ENCODE measurements at places on chromosomes 12 and 14.

DNA sequence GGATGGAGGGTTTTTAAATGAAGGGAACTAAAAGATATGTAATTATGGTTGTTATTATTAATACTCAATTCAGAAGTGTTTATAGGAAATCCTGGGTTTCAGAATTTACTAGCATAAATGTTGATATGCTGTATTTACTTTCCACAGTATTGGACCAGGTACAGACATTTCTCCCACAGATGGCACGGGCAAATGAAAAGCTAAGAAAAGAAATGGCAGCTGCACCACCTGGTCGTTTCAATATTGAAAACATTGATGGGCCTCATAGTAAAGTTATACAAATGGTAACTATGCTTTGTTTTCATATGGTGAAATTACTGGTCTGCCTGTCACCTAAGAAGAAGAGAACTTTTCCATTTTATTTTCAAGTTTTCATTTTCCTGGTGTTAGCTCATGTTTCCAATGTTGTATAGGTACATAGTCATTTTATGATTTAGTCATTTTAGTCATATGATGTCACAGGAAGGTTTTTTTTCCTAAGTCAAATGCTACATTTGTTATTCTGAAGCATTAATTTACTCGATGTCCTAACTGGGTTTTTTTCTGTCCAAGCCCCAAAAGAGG lies 5.5 kb downstream of the NOPCHAP1 start:
- H3K36me3 ChIP-seq: no peaks in the 10 kb centered on the region
- H3K27ac ChIP-seq: no peak overlapping the region
- H3K27me3 ChIP-seq: no peaks in the 10 kb centered on the region
- H3K4me3 ChIP-seq: no peak overlapping the region

DNA sequence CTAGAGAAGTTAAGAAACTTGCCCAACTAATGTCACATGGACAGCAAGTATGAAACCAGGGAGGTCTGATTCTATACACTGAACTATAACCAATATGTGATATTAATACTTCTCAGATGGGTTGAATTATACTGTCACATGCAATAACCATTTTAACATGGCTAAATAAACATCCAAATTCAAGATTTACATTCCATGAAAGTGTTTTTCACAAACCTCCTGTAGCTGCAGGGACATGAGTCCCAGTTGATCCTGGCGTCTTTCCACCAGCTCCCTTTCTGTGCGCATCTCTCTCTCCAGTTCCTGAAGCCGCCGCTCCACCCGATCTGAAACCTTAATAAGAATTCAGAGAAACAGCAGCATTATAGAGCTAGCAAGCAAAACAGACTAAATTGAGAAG lies 79.0 kb downstream of the CEP128 start:
- no peaks in the 10 kb centered on the region for H3K4me1 ChIP-seq
- H3K36me3 ChIP-seq: no peaks in the 10 kb centered on the region
- no peak overlapping the region for H3K27ac ChIP-seq
- H3K4me3 ChIP-seq: no peak overlapping the region
- H3K27me3 ChIP-seq: no peaks in the 10 kb centered on the region
- DNase-seq: no peak

- H3K4me1 ChIP-seq: peaks cover 11% of the 10 kb centered on the region
- H3K27ac ChIP-seq: peak overlapping the region; percentile 51
- H3K4me3 ChIP-seq: no peak overlapping the region
- DNase-seq: no peak
- H3K36me3 ChIP-seq: no peaks in the 10 kb centered on the region
- H3K27me3 ChIP-seq: no peaks in the 10 kb centered on the region
Measured at GRCh38 chr12:124675881-124676713, 108.7 kb upstream of the NCOR2 start.

GRCh38 chr12:51819736-51820525 lies 28.6 kb downstream of the FIGNL2 start:
- H3K4me1 ChIP-seq: no peaks in the 10 kb centered on the region
- peak; percentile 63 for DNase-seq
- no peaks in the 10 kb centered on the region for H3K36me3 ChIP-seq
- H3K4me3 ChIP-seq: peak overlapping the region; percentile 46

DNA sequence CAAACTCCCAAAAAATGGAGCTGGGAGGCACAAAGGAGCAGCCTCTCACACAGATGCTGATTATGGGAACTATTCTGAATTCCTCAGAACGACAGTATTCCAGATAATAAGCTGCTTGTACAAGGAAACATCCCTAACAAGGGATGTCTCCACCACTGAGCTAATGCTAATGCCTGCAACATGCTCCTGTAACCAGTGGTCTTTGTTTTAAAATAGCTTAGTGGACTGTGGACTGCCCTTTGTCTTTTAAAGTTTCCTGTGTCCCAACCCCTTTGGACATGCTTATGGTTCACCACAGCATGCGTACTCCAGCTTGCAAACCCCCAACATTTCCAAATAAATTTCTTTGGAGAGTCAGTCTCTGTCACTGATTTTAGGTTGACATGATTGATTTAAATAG lies 16.4 kb upstream of the PITPNM2 start:
- no peak overlapping the region for H3K27ac ChIP-seq
- no peaks in the 10 kb centered on the region for H3K36me3 ChIP-seq
- H3K4me3 ChIP-seq: no peak overlapping the region
- no peaks in the 10 kb centered on the region for H3K27me3 ChIP-seq

DNA sequence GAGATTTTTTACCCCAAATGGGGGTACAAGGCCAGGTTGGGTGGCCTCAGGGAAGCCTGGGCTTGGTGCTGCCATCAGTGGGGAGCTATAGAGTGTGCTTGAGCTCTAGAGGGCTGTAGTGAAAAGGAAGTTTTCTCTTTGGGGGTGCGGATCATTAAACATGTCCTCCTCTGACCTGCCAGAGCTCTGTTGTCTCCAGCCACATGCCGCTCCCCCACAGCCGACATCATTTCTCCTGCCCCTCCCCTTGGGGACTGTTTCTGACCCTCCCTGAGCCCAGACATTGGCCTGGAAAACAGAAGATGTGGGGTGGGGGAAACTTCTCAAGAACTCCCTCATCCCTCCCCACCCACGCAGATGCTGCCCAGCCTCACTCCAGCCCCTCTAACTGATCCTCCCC lies 25.3 kb downstream of the DTX1 start:
- no peak overlapping the region for H3K27ac ChIP-seq
- H3K27me3 ChIP-seq: peaks cover 3% of the 10 kb centered on the region
- no peaks in the 10 kb centered on the region for H3K4me1 ChIP-seq
- H3K4me3 ChIP-seq: no peak overlapping the region
- DNase-seq: no peak

DNA sequence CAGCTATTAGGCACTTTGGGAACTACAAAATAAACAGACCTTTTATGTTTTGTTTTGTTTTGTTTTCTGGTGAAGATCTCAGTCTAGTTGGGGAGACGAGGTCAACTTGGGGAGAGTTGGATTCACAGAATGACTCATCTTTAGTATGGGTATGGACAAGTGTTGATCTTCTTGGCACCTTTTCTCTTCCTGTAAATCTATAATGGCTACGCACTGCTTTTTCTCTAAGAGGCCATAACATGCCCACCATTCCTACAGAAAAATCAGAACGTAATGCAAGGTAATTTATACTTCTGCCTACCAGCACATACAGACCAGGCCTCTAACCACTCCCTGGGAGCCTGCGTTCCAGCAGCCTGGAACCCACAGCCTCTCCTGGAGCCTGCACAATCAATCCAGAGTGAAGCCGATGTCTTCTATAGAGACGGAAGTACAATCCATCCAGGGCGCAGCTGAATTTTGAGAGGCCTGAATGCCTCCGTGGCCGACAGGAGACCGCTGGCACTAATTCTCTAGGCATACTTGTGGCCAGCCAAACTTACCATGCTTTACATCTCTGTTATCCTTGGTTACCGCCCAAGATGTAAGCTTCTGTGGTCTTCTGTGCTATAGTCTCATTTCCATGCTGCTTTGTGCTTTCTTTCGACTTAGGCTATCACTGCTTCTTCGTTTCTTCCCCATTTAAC lies 717 bp downstream of the PPHLN1 start:
- no peak for DNase-seq
- H3K27ac ChIP-seq: peak overlapping the region; percentile 83
- peak overlapping the region; percentile 51 for H3K4me3 ChIP-seq
- H3K4me1 ChIP-seq: peaks cover 8% of the 10 kb centered on the region

- no peak overlapping the region for H3K27ac ChIP-seq
- no peaks in the 10 kb centered on the region for H3K27me3 ChIP-seq
- peaks cover 2% of the 10 kb centered on the region for H3K4me1 ChIP-seq
Measured at GRCh38 chr14:51544471-51544870, 107.2 kb upstream of the FRMD6 start.

DNA sequence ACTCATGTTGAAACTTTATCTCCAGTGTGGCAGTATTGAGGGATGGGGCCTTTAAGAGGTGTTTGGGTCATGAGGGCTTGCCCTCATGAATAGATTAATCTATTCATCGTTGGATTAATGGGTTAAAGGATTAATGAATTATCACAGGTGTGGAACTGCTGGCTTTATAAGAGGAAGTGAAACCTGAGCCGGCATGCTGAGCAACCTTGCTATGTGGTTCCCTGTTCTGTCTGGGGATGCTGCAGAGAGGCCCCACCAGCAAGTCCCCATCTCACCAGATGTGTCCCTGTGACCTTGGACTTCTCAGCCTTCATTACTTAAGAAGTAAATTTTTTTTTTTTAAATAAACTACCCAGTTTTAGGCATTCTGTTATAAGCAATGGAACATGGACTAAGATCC lies 109.6 kb downstream of the DYRK2 start:
- H3K4me1 ChIP-seq: no peaks in the 10 kb centered on the region
- DNase-seq: no peak
- H3K36me3 ChIP-seq: no peaks in the 10 kb centered on the region
- no peak overlapping the region for H3K4me3 ChIP-seq

- no peaks in the 10 kb centered on the region for H3K27me3 ChIP-seq
- peak; percentile 61 for DNase-seq
- H3K27ac ChIP-seq: no peak overlapping the region
- no peaks in the 10 kb centered on the region for H3K4me1 ChIP-seq
- no peaks in the 10 kb centered on the region for H3K36me3 ChIP-seq
Measured at GRCh38 chr12:38921025-38921677, 15.8 kb upstream of the CPNE8 start.

- no peaks in the 10 kb centered on the region for H3K36me3 ChIP-seq
- no peaks in the 10 kb centered on the region for H3K27me3 ChIP-seq
- H3K4me3 ChIP-seq: no peak overlapping the region
- peak overlapping the region; percentile 41 for H3K27ac ChIP-seq
- no peak for DNase-seq
- H3K4me1 ChIP-seq: peaks cover 5% of the 10 kb centered on the region
Measured at GRCh38 chr14:68639758-68640574, 152.9 kb downstream of the ZFP36L1 start.

GRCh38 chr14:47715330-47715729 lies 39.9 kb upstream of the MDGA2 start:
- no peaks in the 10 kb centered on the region for H3K4me1 ChIP-seq
- H3K36me3 ChIP-seq: no peaks in the 10 kb centered on the region
- DNase-seq: no peak
- H3K27ac ChIP-seq: no peak overlapping the region
- H3K4me3 ChIP-seq: no peak overlapping the region

GRCh38 chr14:71021347-71022011 lies 114.2 kb downstream of the PCNX1 start:
- H3K27me3 ChIP-seq: no peaks in the 10 kb centered on the region
- H3K4me3 ChIP-seq: no peak overlapping the region
- DNase-seq: no peak
- H3K36me3 ChIP-seq: no peaks in the 10 kb centered on the region

DNA sequence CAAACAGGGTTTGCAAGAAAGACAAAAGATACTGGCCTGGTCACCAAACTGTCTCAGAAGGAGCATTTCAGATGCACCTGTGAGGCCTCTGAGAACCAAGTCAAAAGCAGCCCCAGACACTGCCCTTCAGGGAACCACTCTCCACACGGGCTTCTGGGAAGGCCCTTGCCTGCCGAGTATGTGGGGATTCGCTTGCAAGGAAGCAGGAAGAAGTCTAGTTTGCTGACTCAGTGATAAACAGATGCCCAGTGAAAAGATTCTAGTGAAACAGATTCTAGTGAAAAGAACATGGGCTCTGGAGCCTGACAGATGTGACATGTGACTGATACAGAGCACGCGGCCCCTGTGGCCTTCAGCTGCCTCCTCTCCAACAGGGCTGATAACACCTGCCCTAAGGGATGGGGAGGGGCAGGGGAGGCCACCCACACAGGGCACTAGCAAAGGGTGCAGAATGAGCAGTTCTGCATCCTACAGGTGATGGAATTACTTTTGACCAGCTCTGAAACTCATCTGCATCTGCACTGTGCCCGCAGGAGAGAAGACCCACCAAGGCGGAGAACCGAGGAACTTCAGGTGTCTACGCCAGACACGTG lies 19.1 kb downstream of the AMN start:
- H3K36me3 ChIP-seq: peaks cover 10% of the 10 kb centered on the region
- peaks cover 5% of the 10 kb centered on the region for H3K4me1 ChIP-seq
- no peak for DNase-seq
- H3K27me3 ChIP-seq: no peaks in the 10 kb centered on the region
- no peak overlapping the region for H3K4me3 ChIP-seq

GRCh38 chr14:37083599-37083998 lies 88.8 kb downstream of the SLC25A21 start:
- no peak overlapping the region for H3K27ac ChIP-seq
- DNase-seq: no peak
- H3K4me1 ChIP-seq: no peaks in the 10 kb centered on the region
- H3K4me3 ChIP-seq: no peak overlapping the region

DNA sequence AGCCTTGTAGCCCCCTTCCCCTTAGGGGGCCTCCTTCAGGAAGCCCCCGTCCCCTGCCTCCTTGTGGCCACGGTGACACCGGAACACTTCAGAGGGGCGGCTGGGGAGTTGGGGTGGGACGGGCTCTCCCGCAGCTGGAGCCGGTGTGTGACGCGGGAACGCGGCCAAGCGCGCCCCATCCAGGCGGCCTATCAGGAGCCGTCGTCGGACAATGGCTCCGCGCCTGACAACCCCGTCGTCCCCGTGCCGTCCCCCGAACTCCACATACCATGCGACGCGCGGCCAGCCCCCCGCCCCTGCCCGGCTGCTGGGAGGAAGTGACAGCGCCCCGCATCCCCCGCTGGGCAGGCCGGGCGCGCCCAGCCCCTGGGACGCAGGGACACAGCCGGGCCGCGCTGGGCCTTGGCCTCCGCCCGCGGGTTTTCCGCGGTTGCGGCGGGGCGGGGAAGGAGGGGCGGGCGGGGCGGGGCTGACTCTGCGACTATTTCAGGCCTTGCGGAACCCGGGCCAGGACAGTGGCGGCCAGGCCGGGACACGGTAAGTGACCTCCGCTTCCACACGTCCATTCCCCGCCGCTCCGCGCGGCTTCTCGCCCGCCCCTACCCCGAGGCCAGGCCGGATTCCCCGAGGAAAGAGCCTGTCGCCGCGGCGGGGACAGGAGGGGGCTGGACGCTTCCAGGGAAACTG lies at the start of gene TNFAIP2:
TNFAIP2 (plus strand) TSS at position 515 of the 687 bp plus-strand sequence. CDS start 2,997 bp downstream, outside the sequence.
- H3K4me1 ChIP-seq: peaks cover 18% of the 10 kb centered on the region
- H3K4me3 ChIP-seq: peak within 1 kb of the TSS; percentile 38
- H3K27me3 ChIP-seq: no peaks in the 10 kb centered on the region

GRCh38 chr12:120092551-120093335 lies 23.8 kb downstream of the RAB35 start:
- no peaks in the 10 kb centered on the region for H3K36me3 ChIP-seq
- no peaks in the 10 kb centered on the region for H3K4me1 ChIP-seq
- no peak for DNase-seq
- H3K4me3 ChIP-seq: no peak overlapping the region
